ENCODE measurements at places on chromosomes 1 and 21. TPM values are rescaled to one million over a fixed set of nuclear protein-coding genes. Genes with fewer than 3 reads are reported as not detected.

CFHR4 gene
- total RNA-seq: not detected

RBP7 gene
- total RNA-seq: 23.5 TPM

DNA sequence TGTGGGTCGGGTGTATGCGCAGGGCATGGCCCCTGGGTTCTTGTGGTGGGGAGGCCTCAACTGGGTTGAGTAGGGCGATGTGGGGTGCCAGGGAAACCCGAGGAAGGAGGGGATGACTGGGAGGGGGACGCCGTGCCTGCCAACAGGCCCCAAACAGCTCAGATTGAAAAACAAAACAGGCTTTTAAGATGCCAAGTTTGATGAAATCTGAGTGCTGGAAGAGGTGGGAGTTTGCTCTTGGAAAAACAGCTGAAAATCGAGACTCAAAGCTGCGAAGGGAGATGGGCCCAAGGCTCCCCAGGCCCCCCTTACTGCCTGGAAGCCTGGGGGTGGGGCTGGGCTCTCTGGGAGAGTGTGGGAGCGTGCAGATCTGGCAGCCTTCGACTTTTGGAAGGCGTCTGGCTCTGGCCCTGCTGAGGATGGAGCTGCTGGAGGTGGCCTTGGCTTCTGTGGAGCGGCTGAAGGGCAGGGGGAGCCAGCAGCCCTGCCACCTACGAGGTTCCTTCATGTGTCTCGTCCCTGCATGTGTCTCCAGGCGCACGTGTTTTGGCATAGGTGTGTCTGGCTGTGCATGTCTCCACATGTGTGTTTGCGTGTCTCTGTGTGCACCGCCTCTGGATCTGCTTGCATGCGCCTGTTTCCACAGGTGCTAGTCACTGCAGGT, 33.3 kb downstream of the PTPRF start:
- H3K27me3 ChIP-seq: no peaks in the 10 kb centered on the region
- no peaks in the 10 kb centered on the region for H3K36me3 ChIP-seq
- H3K27ac ChIP-seq: peak overlapping the region; percentile 61
- H3K4me1 ChIP-seq: peaks cover 22% of the 10 kb centered on the region

DNA sequence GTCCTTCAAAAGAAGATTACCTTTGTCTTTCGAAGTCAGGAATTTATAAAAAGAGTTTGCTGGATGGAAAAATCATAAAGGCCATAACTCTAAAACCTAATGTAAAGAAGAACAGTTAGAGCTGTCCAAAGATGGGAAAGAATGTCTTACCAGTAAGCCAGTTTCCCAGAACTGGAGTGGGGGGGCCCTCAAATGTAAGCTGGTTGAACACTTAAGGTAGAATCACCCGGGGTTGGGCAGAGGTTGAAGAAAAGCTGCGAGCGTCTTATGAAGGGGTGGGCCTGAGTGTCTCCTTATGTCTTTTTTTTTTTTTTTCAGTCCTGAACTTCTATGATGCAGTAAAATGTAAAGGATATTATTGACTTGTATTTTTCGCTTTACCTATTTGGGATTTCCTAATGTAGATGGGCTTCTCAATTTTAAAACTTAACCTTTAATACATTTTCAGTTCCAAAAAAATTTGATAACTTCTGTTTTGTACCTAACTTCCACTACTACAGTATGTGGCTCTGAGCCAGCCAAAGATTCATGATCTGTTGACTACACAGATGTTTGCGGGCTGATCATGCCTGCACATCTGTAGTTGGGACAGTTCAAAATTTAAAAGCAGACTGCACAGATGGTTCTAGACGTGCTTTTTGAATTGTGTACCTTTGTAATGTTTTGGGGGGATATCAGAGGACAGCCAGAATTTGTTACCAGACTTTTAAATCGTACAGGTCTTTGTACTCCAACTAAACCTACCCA, 43.6 kb downstream of the NFYC start:
- H3K4me3 ChIP-seq: no peak overlapping the region
- DNase-seq: no peak
- H3K4me1 ChIP-seq: peaks cover 7% of the 10 kb centered on the region
- H3K27me3 ChIP-seq: no peaks in the 10 kb centered on the region
- H3K27ac ChIP-seq: no peak overlapping the region
- H3K36me3 ChIP-seq: no peaks in the 10 kb centered on the region

FAM72B gene
- total RNA-seq: 0.46 TPM

GRCh38 chr1:156504438-156504813, 3.9 kb upstream of the MEF2D start:
- peak overlapping the region; percentile 100 for H3K27ac ChIP-seq
- H3K4me3 ChIP-seq: no peak overlapping the region
- H3K36me3 ChIP-seq: no peaks in the 10 kb centered on the region
- DNase-seq: no peak
- H3K27me3 ChIP-seq: no peaks in the 10 kb centered on the region
- peaks cover 9% of the 10 kb centered on the region for H3K4me1 ChIP-seq

Data from prostate gland (tissue), 2 donors.